GM12864 (cell line): ENCODE measurements at places on chromosomes 12 and 14.

GRCh38 chr14:104513641-104514046, 65.9 kb upstream of the C14orf180 start:
- DNase-seq, result no peak

GRCh38 chr12:68358532-68359485, 26.6 kb upstream of the MDM1 start:
- DNase-seq, result no peak

GRCh38 chr12:10301103-10301502, 6.6 kb upstream of the KLRD1 start:
- DNase-seq, result no peak

DNA sequence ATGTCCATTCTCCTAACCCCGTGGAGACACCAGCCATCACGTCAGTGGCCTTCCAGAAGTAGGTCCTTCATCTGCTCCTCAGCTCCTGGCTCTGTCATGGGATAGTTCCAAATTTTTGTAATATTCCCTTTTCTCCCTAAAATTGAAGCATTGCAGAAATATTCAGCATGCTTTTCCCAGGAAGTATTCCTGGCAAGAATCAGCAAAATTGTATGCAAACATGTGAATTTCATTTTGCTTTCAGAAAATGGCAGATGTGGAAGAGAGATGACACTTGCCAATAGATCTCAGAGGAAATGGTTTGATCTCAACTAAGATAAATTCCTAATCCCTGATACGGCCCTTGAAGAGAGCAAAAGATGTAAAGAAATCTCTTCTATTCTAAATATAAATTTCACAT, 298.9 kb downstream of the ITPR2 start:
- DNase-seq, result no peak

- no peak for DNase-seq
These were observed 170.9 kb downstream of the PIK3C2G start for GRCh38 chr12:18432206-18432605.

DNA sequence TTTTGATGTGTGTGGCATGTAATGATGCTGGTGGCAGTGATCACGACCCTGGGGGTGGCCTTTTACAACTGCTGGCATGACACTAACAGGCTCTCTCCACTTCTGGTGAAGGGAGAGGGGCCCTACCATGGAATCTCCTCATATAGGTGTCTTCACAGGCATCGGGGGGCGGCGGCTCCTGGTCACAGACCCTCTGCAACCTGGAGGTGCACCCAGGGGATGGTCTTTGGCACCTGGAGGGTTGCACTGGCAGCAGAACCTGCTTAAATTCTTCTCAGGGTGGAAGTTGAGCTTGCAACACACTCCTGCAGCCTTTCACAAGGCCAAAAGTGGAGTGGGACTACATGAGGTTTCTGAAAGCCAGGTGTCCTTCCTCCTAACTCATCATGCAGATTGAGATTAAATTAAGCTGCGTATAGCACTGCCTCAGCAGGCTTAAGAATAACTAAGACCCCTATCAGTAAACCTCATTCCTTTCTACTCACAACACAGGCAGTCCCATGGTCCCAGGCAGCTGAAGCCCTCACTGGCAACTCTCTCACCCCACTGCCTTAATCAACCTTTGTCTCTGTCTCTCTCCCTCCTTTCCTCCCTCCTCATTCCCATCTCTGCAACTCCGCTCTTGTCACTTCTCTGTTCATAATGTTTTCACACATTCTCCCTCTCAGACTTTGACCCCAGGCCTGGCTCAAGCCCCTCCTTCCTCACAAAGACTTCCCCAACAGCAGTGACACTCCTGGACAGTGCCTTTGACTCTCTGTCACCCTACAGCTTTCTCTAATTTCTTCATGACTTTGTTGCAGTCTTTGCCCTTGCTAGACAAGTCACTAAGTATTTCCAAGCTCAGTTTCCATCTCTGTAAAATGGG, 18.9 kb downstream of the NID2 start:
- no peak for DNase-seq

GRCh38 chr12:115872919-115873357, 404.6 kb downstream of the MED13L start:
- DNase-seq, result no peak

DNA sequence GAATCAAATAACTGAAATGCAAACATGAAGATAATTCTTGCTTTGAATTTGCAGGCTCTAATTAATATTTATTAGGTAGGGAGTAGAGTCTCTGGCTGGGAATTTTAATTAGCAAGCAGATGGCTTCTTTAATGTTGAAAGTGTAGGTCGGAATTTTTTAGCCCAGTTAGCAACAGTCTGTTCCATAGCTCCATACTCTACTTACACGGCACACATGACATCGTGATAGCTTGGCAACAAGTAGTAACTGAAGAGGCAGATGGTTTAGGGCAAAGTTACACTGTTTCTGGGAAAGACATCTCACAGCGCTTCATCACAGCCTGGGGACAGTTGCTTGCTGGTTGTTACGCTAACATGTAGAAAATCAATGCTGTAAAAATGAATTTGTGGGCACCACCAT, 710.7 kb downstream of the GALC start:
- DNase-seq, result no peak

- DNase-seq, result no peak
These were observed 2.2 kb downstream of the SCNN1A start for GRCh38 chr12:6373022-6373787.

GRCh38 chr14:59455411-59455810, 9.8 kb downstream of the GPR135 start:
- no peak for DNase-seq

- DNase-seq, result no peak
These were observed 452.4 kb upstream of the SEL1L start for GRCh38 chr14:81986005-81986404.

GRCh38 chr12:49962861-49963765, 1.4 kb downstream of the AQP5 start:
- DNase-seq, result no peak

DNA sequence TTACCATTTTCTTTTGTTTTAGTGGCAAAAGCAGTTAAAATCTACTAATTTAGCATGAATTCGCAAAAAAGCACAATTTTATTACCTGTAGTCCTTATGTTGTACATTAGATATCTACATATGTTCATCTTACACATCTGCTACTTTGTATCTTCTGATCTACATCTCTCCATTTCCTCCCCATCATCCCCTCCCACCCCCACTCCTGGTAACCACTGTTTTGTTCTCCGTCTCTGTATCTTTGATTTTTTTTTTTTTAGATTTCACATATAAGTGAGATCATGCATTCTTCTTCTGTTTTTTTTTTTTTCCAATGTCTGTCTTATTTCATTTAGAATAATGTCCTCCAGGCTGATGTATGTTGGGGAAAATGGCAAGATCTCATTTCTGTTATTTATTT, 922.7 kb downstream of the VRK1 start:
- DNase-seq, result no peak

GRCh38 chr14:74922752-74923401, at the start of gene RPS6KL1:
Gene RPS6KL1 (minus strand): TSS chr14:74923260. CDS start chr14:74921541, 1,719 bp downstream.
- no peak for DNase-seq

- DNase-seq, result no peak
These were observed 3.1 kb downstream of the HNF1A start for GRCh38 chr12:120981407-120981941.

DNA sequence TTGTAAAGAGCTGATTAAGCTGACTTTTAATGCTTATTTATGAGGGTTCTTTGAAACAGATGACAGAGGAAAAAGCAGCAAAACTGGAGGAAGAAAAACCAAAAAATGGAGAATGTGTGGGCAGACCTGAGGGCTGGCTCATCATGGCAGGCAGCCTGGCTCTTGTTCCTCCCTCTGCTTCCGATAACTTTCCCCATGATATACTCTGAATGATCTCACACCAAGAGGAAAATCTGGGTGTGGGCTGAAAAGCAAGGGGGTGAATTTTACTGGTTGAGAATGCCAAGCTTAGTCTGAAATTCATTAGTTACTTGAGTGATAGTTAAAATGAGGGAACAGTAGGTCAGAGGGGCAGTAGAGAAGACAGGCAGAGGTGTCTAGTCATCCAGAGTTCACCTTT, 330.1 kb upstream of the PRICKLE1 start:
- DNase-seq, result no peak

DNA sequence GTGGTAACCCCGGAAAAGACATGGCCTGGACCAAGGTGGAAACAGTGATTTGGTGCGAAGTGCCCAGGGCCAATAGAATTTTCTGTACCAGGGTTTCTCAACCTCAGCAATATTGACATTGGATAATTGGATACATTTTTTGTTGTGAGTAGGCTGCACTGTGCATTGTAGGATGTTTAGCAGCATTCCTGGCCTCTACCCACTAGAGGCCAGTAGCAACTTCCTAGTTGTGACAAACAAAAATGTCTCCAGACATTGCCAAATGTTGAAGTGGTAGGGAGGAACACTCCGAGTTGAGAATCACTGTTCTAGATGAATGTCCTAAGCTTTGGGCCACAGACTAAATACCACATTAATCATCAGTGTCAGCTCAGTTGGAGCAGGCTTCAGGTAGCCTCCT, 6.2 kb upstream of the CGRRF1 start:
- DNase-seq, result no peak

DNA sequence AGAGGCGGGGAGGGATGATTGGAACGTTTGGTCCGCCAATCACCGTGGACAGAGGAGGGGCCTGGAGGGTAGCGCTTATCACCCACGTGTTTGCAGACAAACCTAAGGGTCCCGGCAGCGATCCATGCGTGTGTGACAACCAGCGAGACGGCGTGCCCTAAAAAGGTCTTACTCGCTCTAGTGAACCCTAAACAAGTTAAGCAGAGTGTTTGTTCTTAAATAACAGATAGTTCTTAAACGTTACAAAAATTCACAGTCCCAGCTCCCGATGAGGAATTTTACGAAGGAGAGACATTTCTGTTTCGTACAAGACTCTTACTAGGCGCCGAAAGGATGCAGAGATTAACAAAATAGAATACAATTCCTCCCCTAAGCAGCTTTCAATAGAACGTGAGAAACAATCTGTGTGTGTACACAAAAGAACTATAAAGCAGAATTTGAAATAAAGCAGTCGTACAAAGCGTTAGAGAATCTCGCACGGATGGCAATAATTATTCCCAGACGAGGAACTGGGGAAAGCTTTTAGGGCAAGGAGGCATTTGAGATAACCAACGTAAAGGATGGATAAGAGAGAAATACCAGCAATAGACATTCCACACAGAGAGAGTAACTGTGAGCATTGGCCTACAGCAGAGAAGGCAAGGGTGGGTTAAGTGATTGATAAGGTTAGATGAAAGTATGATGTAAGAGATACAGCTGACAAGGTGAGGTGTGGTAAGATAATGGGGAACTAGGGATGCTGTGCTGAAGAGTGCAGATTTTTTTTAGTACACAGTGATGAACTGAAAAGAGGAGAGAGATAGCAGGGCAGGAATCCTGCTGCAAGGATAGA, 831 bp upstream of the RPS6KA5 start:
- no peak for DNase-seq

DNA sequence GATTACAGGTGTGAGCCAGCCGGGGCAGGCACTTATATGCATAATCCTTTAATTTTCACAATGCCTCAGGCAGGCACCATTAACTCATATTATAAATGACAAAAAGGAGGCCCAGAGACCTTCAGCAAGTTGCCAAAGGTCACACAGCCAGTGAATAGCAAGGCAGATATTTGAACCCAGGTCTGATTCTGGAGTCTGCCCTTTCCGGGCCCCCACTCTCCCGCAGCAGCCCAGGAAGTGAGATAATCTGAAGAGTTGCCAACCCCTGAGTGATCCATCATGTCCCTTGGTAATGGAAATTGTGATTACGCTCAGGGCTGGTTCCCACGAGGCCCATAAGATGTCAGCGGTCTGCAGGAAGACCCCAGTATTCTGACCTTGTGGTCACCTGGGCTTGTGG, 95.3 kb upstream of the MED13L start:
- no peak for DNase-seq

- DNase-seq, result no peak
These were observed 542.0 kb downstream of the SNAPC1 start for GRCh38 chr14:62304257-62304656.

DNA sequence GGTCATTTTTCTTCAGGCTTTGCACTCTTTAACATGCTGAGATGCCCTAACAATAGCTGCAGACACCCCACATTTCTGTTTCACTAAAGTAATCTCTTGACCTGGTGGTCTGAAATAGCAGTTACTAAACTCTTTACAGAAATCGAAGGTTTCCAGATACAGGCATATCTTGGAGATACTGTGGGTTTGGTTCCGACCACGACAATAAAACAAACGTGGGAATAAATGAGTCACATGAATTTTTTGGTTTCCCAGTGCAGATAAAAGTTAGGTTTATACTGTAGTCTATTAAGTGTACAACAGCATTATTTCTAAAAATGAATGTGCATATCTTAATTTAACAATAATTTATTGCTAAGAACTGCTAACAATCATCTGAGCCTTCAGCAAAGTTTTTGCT, 208.7 kb downstream of the EGLN3 start:
- DNase-seq, result no peak

DNA sequence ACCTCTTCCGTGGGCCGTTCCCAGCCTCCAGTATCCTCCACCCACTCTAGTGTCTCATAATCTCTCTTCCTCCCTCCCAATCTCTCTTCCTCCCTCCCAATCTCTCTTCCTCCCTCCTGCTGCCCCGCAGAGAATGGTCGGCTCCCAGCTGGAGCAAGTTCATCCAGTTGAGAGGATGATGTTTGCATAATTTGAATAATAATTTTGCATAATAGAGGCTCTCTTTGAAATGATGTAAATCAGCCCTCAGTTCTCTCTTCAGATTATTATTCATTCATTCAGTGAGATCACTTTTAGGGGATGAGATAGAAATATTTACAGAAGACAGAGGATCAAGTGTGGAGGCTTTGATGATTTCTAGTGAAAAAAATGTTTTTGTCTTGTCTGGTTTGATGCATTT, 125.0 kb downstream of the PTPN11 start:
- DNase-seq, result no peak

DNA sequence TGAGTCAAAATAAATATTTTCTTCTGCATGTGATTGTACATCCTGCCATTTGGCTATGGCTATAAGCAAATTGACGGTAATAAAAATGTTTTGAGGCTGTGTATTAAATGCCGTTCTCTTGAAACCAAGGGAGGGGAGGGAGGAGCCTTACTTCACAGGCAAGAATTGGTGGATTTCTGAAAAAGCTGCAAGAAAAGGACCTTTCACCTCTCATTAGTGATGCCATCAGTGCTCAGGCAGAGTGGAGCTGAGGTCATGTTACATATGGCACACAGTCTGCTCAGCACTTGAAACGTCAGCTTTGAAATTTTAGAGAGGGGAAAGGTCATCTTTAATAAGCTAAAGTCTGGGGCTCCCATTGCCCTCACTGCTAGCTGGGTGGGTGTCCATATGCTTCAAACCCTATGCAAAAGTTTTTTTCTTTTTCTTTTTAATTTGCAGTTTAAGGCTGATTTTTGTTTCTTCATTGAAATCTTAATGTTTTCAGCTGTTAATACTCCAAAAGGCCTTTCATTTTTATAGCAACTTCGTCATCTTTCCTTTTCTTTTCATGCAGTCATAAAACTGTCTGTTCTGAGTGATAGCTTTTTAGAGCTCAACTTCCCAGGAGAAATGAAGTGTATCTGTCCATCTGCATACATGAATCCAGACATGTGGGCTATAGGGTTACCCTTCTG, 9.8 kb upstream of the SIX1 start:
- DNase-seq, result no peak

DNA sequence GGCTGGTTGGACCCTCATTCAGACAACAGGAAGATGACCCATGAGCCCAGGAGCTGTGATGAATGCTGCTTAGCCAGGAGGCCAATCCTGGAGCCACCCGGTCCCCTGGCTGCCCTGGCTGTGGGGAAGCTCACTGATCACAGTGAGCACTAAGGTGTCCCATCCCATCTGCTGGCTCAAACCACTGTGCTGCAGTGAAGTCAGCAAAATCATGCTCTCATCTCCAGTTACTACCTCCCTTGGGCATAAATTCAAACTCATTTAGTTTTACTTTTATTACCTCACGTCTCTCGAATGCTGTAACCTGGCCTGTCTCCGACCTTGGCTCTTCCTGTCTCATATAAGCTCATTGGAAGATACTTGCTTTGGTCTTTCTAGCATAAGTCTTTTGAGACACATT, 112.4 kb downstream of the APAF1 start:
- DNase-seq, result no peak
